ENCODE measurements at places on chromosomes 6 and 20.

DNA sequence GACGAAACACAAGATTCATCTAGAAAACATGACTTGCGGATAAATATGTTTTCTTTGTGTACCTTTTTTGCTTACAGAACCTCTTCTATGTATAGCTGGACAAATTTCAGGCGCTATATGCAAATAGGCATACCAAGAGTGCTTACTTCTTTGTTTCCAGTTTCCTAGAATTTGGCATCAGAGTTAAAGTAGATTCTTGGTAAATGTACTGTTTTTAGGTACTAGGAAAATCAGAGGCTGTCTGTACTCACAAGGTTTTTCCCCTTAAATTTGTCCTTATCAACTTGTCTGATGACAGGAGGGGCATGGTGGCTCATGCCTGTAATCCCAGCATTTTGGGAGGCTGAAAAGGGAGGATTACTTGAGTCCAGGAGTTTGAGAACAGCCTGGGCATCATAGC lies 124.9 kb upstream of the TMEM170B start:
- no peak for DNase-seq

GRCh38 chr20:15396026-15396425 lies 1058.6 kb upstream of the FLRT3 start:
- DNase-seq = no peak

- no peak for DNase-seq
Measured at GRCh38 chr6:116986819-116987218, 109.8 kb downstream of the RFX6 start.

DNA sequence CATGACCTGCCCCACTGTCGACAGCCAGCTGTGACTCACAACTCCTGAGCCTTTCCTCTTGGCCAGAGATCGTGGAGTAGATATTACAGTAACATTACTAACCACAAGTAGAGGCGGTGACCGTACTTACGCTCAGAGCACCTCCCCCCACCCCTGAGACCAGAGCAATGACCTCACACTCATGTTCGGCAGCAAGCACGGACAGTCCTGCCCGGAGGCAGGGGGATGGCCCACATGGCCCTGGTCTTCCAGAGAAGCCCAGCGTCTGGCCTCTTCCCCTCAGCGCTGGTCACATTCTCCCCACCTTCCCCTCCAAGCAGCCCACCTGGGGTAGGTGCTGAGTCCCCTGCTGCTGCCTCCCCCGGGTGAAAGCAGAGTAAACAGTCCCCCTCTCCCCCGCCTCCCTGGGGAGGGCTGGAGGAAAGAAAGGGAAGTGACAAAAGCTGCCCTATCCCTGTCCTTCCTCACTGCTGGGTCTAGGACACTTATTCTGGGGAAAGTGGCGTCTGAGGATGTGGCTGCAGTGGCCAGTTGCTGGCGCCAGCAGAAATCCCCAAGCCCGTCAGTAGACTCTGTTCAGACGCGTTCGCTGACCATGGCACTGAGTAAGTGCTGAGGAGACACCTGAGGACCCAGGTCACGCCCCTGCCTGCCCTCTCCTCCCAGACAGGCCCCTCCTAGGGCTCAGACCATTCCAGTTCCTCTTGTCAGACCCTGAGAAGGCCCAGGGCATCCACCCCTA lies 68.5 kb downstream of the MRPL14 start:
- peak; percentile 100 for DNase-seq

DNA sequence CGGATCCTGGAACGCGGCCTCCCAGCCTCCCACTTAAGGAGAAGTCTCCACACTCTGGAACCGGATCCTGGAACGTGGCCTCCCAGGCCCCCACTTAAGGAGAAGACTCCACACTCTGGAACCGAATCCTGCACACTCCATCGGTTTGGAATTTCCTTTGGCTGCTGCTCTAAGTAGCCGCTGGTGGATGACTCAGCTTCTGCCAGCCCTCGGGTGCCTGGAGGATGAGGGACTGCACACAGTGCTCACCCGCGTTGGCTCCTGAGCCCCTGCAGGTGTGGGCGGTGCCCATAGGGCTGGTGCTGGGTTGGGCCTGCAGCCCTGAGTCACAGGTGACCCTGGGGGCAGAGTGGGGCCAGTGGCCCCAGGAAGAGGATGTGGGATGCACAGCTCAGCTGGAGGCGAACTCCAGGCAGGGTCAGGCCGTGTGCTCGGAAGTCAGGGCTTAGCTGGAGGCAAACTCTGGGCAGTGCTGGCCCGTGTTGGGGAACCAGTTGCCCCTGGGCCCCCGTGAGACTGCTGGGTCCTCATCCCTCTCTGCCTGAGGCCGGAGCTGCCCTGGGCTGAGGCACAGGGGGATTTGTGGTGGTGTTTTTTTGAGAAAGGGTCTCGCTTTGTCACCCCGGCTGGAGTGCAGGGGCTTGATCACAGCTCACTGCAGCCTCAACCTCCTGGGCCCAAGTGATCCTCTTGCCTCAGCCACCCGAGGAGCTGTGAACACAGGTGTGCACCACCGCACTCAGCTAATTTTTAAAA lies 13.9 kb upstream of the TNFRSF6B start:
- DNase-seq = peak; percentile 99

DNA sequence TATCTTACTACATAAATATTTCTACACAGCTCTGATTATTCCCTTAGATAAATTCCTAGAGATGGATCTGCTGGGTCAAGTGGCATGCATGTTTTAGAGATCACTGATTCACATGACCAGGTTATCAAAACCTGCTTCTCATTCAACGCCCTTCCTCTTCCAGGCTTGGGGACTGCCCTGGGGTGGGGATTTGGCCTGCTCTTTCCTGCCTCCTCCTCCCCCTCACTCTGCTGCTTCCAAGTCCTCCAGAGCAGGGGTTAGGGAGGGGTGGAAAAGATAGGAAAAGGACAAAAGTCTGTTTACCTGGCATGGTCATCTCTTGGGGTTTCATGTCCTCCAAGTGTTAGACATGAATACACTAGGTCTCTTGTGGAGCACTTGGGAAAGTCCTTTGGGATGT lies 105.6 kb upstream of the GPR6 start:
- DNase-seq = no peak

DNA sequence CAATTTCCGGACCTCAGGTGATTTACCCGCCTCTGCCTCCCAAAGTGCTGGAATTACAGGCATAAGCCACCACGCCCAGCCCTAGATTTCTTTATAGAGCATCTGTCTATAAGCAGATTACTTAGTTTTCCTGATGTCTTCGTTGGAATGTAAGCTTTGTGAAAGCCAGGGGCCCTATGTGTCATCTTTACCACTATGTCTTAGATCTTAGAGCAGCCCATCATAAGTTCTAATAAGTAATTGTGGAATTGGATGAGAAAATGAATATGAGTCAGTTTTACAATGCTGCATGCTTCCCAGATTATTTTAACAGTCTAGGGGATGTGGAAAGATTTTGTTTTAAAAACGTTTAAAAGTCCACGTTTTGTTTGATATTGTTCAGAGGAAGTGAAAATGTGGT lies 9.1 kb upstream of the ZBTB2 start:
- DNase-seq = peak; percentile 74

DNA sequence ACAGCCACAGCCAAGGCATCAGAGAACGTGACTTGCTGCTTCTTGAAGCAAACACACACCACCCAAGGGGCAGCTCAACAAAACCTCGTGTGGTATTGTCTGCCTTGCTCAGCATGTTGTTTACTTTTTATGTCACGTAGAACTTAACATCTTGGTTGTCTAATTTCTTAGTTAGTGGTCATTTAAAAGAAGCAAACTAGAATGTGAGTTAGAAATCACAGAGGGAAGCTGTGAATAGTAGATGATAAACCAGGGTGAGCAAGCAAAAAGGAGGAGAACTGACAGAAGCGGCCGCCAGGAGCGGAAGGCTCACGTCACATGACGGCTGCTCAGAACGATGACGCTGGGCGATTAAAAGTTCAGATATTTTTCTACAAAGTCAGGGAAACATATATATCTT lies 51.5 kb upstream of the KIF25 start:
- peak; percentile 28 for DNase-seq
